CD4-positive, alpha-beta T cell treated with Interleukin-2 at 100 ng/mL for 4 hours (primary cell): ENCODE measurements at places on chromosomes 12 and 14.

- no peak for DNase-seq
These were observed 54.6 kb downstream of the ACTN1 start for GRCh38 chr14:68924186-68925158.

DNA sequence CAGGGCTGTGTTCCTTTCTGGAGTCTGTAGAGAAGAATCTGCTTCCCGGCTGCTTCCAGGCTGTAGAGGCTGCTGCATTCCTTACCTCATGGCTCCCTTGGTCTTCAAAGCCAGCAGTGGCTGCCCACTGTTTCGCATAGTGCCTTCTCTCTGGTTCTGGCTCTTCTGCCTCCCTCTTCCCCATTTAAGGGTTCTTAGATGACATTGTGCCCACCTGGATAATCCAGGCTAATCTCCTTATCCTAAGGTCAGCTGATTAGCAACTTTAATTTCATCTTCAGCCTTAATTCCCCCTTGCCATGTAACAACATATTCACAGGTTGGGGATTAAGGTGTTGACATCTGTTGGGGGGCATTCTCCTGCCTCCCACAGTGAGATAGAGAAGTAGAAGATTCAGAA lies 208.6 kb upstream of the TMTC1 start:
- no peak for DNase-seq

- DNase-seq = no peak
These were observed 268.1 kb upstream of the RTL1 start for GRCh38 chr14:101171650-101172049.

DNA sequence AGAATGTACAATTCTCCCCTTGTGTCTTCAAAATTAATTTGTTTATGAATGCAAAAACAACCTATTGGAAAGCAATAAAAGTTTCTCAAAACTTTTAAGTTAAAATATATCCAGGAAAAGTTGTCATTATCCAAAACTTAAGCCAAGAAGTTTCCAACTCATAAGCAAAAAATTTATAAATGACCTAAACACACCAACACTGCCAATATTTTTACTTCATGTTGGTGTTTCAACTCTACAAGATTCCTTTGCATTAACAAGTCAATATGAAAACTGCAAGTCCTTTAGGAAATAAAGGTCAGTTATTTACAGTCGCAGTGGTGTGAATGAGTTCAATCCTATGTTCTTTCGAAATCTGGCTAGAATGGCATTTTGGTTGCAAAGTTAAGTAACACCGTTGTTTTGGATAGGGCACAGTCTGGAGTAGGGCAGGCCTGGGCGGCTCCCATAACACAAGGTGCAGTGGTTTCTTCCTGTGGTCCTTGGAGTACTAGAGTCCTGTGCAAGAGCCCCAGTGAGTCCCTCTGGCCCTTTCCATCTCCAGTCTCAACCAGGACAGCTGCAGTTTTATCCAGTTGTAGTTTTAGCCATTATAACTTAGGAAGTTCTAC lies 151.4 kb downstream of the MED13L start:
- DNase-seq = no peak

- DNase-seq = no peak
These were observed 14.8 kb upstream of the C12orf50 start for GRCh38 chr12:88044035-88044434.
